ENCODE measurements at places on chromosomes 1 and 21. TPM values are rescaled to one million over a fixed set of nuclear protein-coding genes. Genes with fewer than 3 reads are reported as not detected.

The INKA2 gene
- polyA plus RNA-seq: 2.3 TPM

The C1orf94 gene
- 0.10 TPM for polyA plus RNA-seq

The KCNJ9 gene
- not detected for polyA plus RNA-seq

The GOLT1A gene
- polyA plus RNA-seq: not detected

The LEPROT gene
- 86.7 TPM for polyA plus RNA-seq

The F13B gene
- polyA plus RNA-seq: not detected

The ANKRD65 gene
- 0.24 TPM for polyA plus RNA-seq

The FAM167B gene
- 0.40 TPM for polyA plus RNA-seq

The PRSS38 gene
- polyA plus RNA-seq: not detected

The ZBTB8B gene
- polyA plus RNA-seq: not detected

The LCE1F gene
- polyA plus RNA-seq: not detected

The WNT2B gene
- polyA plus RNA-seq: 2.8 TPM

The SLC9C2 gene
- polyA plus RNA-seq: not detected

The NCF2 gene
- polyA plus RNA-seq: 0.43 TPM

The THEM5 gene
- polyA plus RNA-seq: not detected
